ENCODE measurements at places on chromosomes 4 and X. TPM values are rescaled to one million over a fixed set of nuclear protein-coding genes. Genes with fewer than 3 reads are reported as not detected.

SUPT20HL1 gene
- not detected for total RNA-seq

FGF13 gene
- total RNA-seq, result not detected

CDX4 gene
- not detected for total RNA-seq

MAGEA2B gene
- not detected for total RNA-seq

EFHC2 gene
- total RNA-seq, result 0.28 TPM

SYNPO2 gene
- 0.28 TPM for total RNA-seq

CYBB gene
- total RNA-seq, result 0.23 TPM
